Mesothelial cell of epicardium (in vitro differentiated cells): ENCODE measurements at places on chromosomes 2 and 18.

GRCh38 chr2:76640905-76641304 is 881.3 kb downstream of the LRRTM4 start:
- no peak for DNase-seq

DNA sequence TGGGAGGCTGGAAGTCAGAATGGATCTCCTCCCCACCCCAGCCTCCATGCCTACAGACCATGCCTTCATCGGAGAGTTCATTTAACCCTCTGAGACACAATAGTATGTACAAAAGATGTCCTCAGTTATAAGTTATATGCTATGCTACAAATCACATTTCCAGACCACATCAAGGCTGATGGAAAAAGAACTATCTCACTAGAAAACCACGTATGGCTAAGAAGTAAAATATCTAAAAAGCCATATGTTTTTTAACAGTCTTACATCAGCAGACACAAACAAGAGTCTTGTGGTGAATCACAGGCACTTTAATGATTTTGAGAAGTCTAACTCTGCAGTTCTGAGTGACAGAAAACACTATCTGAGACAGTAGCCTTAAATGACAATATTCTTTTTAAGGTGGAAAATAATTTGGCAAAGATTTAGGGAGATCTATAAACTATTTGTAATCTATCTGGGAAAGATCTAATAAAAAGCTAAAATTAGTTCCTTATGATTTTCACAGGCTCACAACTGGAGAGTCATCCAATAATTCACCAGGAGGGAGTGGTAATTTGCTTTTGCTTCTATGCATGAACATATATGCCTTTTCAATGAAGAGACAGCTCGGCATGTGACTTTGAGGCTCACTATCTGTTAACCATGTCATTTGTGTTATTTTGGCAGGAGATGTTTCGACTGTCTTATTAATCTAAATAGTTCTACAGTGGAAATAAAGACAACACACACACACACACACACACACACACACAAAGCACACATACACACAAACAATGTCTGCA is 197.5 kb downstream of the IRS1 start:
- no peak for DNase-seq

- DNase-seq, result no peak
Observed at GRCh38 chr2:200264631-200265030, 41.9 kb upstream of the SPATS2L start.

DNA sequence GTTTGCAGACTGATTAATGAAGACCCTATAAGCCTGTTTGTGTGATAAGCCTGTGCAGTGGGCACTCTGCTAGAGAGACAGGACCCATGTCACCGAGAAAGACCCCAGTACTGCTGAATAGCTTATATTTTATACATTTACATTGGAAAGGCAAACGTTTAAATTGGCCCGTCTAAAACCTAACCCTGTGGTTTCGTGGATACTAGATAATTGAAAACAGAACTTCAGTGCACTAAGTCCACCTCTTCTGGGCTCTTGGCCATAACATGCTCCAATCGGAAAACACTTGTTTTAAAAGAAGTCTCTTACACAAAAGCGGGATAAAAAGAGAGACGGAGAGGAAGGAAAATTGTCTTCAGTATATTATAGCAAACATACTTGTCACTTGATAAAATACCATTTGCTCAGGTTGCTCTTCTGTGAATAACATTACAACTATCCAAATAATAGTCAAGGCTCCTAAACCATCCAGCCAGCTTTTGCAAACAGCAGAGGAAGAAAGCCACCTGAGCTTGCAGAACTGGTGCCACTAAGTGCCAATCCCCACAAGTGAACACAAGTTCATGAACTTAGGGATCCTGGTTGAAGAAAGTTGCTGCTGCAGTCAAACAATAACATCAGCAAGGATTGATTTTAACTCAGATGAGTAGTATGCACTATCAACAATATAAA is 218.4 kb upstream of the FN1 start:
- no peak for DNase-seq

GRCh38 chr2:191994749-191995148 is 147.9 kb upstream of the CAVIN2 start:
- no peak for DNase-seq

- DNase-seq, result no peak
Observed at GRCh38 chr18:35271656-35272055, 18.4 kb downstream of the ZSCAN30 start.

DNA sequence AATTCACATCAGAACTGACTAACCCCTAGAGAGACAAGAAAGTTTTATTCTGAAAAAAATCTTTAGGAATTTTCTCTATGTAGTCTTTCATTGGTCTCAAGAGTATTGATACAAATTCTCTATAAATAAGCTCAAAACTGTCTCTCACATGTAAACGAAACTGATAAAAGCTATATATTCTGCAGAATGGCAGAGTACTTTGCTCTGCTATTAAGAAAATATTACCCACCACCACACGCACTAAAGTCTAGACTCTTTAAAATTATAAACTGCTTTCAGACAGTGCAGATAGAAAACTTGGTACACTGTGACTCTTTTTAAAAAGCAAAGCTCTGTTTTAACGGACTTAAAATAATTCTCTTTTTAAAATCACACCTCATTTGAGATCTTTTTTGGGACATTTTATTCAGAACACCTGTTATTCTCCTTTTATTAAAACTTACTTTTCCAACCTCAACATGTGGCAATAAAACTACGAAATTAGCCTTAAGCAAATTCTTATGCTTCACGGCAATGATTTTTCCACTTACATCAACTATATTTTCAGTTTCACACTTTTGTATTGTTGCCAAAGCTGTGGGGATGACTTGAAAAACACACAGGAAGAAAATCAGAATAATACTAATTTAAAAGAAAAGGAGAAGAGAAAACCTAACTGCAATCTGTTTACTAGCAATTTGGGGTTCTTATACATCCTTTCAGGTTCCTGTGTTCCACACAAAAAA is 58.0 kb downstream of the CCDC88A start:
- no peak for DNase-seq

- DNase-seq, result no peak
Observed at GRCh38 chr18:66937546-66937945, 333.7 kb upstream of the CDH19 start.

- no peak for DNase-seq
Observed at GRCh38 chr2:40210968-40211353, 240.9 kb downstream of the SLC8A1 start.

GRCh38 chr18:48519431-48520100 is 19.3 kb upstream of the CTIF start:
- no peak for DNase-seq

DNA sequence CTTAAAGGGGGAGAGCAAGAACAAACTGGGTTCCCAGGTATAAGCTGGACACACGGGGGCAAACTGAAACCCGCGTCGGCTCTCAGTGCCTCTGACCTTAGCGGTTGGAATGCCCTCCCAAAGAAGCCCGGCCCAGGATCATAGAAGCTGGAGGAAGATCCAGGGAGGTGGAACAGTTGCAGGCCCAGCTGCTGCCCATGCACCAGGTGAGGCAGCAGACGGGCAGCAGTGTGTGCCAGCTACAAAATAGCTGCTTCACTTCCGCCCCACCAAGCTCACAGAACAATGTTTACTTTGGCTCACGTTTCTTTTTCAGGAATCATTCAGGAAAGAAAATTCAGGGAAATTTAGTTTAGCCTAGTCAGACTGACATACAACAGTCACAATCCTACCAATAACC is 3.9 kb upstream of the ERMN start:
- no peak for DNase-seq

GRCh38 chr2:204715361-204715760 is 170.1 kb downstream of the PARD3B start:
- DNase-seq, result no peak

- DNase-seq, result no peak
Observed at GRCh38 chr2:43941359-43941758, 54.4 kb downstream of the LRPPRC start.

DNA sequence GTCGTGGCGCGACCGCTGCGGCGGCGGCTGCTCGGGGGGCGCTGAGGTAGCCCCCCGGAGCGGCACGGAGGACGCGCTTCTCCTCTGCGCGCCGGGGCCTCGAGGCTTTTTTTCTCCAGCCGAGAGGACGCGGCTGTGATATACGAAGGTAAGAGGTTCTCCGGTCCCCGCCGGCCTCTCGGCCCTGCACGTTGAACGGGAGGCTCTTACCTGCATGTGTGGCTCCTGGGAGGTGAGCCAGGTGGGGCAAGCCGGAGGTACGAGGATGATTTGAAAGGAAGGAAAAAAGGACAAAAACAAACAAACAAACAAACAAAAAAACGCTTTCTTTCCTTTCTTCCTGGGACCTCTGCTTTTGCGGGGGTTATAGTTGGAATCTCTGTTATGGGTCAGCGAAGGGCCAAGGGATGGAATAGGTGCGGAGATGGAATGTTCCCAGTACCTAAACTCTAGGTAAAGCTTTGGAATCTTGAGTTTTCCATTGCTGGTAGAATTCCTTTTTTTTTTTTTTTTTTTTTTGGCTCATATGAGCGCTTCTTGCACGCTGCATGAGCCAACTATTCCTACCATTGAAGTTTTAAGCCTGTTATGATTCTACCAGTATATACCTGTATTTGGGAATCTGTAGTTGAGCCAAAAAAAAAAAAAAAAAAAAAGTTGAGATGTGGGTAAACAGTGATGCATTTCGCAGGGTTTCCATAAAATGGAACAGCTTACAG is 674 bp downstream of the PTPN4 start:
- peak; percentile 41 for DNase-seq

GRCh38 chr2:45055162-45055605 is 45.9 kb upstream of the SIX2 start:
- no peak for DNase-seq

GRCh38 chr18:27735117-27735516 is 441.8 kb downstream of the CDH2 start:
- DNase-seq, result no peak

GRCh38 chr2:238910751-238911351 is 63.0 kb downstream of the TWIST2 start:
- no peak for DNase-seq

DNA sequence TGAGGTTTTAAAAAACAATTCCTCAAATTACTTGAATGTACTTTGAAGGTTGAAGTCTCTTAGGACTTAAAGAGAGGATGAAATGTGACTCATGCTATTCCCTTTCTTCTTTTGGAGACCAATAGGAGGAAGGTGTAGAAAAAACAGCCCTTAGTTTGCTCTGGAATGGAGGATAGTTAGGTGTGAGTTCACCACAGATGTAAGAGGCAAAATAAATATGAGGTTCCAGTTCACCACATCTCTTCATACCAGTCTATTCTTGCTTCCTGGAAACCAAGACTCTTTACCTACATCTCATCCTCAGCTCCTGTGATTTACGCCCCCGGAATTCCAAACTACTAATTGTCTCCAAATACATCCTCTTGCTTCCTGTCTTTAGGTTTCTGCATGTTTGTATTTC is 77.5 kb upstream of the TTC21B start:
- DNase-seq, result no peak

- DNase-seq, result no peak
Observed at GRCh38 chr18:7760967-7761948, 194.1 kb downstream of the PTPRM start.

- no peak for DNase-seq
Observed at GRCh38 chr2:69615969-69616368, 27.6 kb downstream of the AAK1 start.

GRCh38 chr2:174610243-174610995 is 12.8 kb upstream of the WIPF1 start:
- DNase-seq, result no peak

DNA sequence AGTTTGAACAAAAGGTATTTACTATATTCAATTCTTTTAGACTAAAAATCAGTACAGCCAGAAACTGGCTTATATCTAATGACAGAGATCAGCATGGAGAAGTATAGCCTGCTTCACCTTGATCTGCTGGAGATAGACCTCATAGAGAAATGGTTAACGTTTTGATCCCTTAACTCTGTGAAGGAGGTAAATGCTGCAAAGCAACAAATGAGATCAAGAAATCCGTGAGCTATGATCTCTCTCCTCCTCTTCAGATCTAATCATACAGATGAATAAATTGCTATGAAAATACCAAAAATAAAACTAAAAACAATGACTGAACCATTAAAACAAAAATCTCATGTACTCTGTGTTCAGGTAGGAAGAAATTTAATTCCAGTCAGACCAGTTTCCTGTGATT is 42.8 kb downstream of the KLHL14 start:
- no peak for DNase-seq

DNA sequence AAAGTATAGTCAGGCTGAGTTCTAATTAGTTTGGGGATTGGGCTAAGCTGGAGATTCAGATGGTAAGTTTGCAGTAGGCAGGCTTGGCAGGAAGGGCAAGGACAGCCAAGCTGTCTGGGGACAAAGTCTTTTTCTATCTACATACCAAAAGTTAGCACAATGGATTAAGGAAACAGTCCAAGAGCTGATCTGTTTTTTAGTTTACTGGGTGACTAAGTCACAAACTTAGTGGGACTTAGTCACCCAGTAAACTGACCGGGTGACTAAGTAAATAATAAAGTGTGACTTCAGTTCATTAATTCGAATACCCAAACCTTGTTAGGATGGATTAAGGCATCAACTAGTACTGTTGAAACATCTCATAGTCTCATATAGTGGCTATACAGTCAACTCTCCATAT is 1386.0 kb upstream of the CELF4 start:
- no peak for DNase-seq

DNA sequence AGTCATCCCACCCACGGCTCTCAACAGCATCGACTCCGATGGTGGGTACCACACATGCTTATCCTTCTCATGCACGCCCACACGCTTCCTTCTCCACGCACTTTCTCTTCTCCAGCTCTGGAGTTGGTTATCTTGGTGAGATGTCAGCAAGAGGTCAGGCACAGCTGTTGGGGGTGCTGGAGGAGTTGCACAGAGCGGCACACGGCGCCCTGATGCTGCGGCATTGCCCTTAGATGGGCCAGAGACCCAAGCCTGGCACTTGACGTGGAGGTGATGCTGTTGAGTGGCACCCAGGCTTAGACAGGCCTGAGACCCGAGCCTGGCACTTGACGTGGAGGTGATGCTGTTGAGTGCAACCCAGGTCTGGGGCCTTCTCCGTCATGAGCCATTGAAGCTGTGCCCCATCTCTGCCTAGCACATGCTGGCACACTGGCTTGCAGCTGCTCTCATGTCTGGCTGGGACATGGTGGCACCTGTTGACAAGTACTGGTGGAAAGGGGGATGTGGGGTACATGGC is 83.2 kb downstream of the DGKD start:
- DNase-seq, result no peak

GRCh38 chr2:203811491-203812221 is 55.9 kb upstream of the CTLA4 start:
- DNase-seq, result no peak

DNA sequence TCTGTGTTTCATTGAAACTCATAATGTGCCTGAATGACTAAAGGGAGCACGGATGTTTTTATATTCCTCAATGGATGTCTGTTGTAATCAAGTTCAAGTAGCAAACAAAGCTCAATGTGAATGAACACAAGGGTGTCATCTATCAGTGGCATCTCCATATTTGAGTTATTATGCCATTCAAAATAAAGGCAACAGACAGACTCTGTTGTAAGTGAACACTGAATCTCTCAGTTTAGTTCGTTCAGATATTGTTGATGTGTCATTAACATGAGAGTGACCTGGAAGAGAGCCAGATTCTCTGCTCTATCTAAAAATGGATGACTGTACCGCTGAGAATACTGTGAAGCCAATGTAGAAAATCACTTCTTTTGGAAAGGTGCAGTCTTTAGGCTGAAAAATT is 118.7 kb downstream of the NUP35 start:
- DNase-seq, result no peak
